ENCODE measurements at places on chromosomes 1 and 21.

DNA sequence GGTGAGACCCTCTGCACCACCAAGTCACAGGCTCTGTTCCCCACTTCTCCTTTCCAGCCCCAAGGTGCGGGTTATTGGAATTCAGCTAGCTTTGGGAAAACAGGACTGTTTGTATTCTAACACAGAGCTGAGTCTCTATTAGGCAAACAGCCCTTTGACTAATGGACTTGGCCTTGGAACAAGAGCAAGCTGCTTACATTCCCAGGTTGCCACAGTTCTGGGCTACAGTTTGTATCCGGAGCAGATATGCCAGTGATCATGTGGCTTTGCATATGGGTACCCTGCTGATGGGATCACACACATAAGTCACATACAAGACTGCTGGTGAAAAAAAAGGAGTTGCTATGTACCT, 110.5 kb upstream of the COA6 start:
- no peak for DNase-seq

GRCh38 chr1:10398734-10399443, at the start of gene PGD:
TSS of gene PGD (plus strand) at chr1:10399064. CDS start at chr1:10399118, 54 bp downstream.
- peak; percentile 95 for DNase-seq

DNA sequence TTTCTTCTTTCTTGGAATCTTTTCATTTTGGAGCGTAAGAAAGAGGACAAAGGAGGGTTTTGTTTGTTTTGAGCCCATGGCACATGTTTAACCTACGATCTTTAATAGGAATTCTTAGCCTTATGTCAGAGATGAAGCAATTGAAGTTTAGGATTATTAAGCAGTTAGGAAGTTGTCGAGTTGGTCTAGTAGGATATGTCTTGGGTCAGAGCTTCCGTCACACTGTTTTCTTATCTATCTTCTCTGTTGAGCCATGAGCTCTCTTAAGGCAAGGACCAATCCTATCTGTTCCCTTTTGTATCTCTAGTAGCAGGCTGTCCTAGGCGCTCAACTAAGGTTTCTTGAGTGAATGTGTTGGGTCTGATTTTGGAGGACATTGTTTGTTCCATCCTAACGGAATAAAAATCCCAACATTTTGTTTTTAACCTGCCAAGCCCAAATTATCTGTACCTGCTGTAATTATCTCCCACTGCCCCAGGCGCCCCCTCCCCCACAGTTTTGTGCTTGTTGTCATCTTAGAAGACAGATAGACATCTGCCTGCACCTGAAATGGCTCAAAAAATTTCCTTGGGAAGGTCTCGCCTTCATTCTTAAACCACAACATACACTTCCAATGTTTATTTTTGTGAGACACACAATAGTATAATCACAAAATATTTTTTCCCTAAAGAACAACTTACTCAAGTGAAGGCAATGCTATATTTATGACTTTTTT, 95.3 kb upstream of the GADD45A start:
- DNase-seq = no peak

DNA sequence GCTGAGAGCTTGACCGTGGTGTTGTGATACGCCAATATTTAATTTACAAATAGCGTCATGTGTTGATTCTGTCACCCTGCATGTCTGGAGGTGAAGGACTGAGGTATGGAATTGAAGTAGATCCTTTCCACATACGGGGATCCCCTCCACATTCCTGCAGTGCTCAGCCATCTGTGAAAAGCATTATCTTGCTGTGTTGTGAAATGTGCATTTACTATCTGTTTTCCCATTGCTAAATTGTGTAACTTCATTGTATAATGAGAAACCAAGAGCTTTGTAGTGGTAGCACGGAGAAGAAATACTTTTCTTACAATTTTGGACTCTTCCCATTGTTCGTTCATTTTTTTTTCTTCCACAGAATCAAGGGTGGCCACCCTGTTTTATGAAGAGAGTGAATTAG, 577.3 kb upstream of the ZP4 start:
- DNase-seq = no peak

DNA sequence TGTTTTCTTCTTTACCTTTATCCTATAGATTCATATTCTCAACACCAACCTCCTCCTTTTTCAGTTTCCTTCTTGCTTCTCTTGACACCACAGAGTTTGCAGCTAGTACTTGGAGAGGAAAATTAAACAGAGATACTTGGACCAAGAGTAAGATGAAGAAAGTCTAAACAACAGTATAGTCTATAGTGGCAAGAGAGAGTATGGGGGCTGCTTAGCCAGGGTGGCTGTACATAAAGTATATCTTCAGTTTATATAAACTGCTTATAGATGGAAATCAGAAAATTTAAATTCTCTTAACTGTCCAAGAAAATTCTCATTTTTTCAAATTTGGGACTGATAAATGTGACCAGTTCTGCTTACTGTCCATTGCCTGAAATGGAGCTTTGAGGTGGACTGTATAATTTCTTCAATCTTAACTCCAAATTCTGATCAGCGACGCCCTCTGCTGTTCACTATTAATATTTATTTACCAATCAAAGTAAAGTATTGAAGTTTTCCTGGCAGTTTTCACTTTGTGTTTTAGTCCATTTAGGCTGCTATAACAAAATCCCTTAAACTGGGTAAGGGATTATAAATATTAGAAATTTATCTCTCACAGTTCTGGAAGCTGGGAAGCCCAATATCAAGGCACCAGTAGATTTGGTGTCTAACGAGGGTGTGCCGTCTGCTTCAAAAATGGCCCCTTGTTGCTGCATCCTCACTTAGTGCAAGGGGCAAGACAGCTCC, 14.8 kb upstream of the METTL18 start:
- no peak for DNase-seq

DNA sequence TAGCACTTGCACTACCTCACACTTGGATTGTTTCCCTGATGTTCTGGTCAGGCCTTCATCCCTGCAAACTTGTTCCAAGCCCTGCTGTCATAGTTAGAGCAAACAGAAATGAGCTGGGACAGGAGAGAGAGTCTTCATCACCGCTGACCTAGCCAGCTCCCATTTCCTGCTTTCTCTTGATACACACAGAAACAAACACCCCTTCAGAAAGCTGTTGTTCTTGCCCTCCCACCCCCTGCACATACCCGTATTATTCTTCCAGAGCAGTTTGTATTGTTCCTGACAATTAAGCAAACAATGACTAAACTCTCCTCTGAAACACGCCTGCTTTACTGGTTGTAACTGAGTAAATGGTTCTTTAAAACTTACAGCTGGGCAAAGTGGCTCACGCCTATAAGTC, 2.9 kb upstream of the SYT2 start:
- peak; percentile 38 for DNase-seq

- DNase-seq = no peak
Measured at GRCh38 chr1:177490786-177491185, 320.0 kb downstream of the BRINP2 start.

- DNase-seq = peak; percentile 76
Measured at GRCh38 chr1:45012639-45013278, 705 bp downstream of the UROD start.

- peak; percentile 87 for DNase-seq
Measured at GRCh38 chr1:87200875-87201638, 127.6 kb upstream of the LMO4 start.

DNA sequence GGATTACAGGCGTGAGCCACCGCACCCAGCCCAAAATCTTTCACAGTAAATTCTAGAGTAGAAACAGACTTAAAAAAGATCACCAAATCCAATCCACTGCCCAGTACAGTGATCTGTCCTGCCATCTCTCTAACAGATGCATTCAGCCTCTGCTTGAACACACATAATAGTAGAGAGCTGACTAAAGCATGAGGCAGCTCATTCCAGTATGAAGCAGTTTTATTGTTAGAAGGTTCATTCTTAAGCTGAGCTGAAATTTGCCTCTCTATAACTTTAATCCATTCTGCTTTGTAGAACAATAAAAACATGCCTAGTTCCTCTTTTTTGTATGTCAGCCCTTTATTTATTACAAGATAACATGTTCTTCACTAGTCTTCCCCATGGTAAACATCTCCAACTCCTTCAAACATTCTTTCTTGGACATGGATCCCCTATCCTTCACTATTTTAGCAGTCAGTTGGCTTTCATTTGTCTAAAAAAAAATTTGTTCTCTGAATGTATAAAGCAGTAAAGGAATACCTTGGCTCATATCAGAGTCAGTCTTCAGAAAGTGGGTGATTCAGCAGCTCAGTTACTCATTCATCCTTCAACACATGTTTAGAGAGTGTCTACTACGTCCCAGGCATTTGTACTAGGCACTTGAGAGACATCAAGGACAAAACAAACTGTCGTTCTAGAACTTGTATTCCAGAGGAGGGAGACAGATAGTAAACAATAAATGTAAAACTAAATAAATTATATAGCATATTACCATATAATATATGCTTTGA, 10.7 kb upstream of the PTBP2 start:
- no peak for DNase-seq

DNA sequence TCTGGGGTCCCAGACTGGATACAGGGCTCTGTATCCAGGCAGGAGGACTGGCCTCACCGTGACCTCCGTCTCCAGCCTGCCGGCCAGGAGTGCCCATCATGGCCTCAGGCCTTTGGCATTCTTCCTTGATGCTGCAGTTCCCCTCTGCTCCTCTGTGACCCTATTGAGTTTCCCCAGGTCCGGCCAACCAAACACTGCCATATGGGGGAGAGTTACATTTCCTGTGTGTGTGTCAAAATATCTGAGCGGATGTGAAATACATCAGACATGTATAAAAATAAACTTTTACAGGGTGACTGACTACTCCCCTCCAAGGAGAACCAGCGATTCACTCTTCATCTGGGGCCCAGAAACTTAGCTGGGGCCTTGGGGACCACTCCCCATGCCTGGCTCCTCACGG, 10.2 kb upstream of the UBL4B start:
- DNase-seq = no peak

DNA sequence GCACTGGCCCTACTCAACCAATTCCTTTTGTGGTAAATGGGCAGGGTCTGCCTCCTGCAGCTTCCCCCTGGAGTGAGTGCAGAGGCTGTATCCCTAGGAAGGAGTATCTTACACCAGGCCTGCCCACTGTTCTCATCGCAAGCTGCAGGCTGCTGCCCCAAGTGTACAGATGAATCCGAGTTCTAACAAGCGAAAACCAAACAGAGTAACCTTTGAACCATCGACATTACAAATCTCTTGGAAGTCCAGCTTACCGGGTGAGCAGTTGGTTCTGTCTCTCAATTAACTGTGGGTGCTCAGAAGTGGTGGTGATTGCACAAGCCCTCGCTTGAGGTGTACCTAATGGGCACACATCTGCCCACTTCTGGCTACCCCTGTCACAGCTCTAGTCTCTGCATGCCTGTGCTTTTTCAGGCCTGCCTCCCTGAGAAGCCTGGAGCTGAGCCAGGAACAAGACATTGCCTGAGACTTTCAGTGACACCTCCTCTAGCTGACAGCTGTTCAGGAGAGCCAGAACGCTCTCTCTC, 22.7 kb downstream of the INAVA start:
- no peak for DNase-seq

DNA sequence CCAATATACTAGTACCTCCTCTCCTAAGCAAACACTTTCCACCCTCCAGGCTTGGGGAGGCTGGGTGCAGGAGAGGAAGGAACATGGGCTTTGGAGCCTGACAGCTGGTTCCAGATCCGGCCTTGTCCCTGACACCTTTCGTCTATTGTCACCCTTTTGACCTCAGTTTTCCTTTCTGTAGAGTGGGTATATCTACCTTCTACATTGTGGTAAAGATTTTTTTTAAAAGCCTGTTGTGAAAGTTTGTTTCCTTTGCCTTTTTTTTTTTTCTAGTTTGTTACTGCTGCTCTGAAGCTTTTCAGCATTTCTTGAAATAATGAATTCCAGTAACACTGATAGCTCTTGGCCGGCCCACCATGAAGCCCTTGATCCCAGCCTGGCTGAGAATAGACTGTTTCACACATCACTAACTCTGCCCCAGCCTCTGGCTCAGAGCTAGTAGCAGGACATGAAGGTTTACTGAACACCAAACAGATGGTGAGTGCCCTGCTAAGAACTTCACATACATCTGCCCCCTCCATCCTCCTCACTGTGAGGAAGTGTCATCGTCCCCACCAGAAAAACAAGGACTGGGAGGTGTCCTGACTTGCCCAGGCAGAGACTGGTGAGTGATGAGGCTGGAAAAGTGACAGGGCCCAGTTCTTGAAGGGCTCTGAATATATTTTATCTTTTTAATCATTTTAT, 33.0 kb upstream of the ID3 start:
- DNase-seq = no peak

DNA sequence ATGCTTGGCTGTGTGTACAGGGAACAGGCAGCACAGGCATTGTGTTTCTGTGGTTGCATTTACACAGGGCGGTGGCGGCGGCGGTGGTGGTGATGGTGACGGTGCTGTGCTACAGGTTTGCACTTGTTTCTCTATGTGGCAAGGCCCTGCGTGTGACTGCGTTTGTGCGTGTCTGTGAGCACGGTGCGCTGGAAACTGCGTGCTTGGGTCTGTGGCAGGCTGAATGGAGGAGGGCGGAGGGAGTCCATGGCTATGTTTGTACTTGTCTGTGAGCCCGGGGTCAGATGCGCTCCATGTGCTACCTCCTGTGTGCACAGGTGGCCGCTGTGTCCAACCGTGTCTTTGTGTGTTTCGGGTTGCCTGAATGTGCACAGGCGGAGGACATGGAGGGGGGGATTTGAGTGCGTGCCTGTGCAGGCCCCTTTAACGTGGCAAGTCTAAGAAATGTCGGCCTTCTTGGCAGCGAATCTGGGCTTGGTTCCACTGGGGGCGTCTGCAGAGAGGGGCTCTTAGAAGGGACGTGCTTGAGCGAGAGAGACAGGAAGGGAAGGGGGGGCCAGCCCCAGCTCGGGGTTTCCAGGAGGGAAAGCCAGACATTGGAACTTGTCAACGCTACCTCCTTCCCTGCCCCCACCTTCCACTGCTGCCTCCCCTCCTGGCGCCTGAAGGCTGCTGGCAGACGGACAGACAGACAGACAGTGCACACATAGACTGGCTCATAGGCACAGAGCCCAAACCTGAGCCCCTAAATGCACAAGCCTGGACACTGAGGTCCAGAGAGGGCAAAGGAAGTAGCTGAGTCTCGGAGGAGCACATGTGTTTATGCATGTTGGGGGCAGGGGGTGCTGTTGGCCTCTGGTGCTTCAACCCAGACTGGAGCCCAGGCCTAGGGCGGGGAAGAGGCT, 32.7 kb upstream of the WASF2 start:
- DNase-seq = no peak

- DNase-seq = no peak
Measured at GRCh38 chr1:8352471-8352845, 34.5 kb downstream of the SLC45A1 start.

DNA sequence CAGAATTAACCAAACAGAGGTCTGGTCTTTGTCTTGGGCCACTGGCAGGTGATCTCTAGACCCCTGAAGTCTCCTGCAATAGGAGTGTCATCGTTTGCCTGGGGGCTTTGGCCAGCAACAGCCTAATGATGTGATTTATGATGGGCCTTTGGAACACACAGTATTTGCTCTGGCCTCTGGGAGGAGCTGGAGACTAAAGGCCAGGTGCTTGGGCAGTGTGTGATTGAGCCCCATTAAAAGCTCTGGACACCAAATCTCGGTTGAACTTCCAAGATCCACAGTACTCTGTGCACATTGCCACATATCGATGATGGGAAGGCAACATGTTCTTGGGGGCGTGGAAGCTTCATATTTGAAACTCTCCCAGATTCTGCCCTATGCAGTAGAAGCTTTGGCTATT, 32.0 kb upstream of the TLR5 start:
- no peak for DNase-seq

- DNase-seq = no peak
Measured at GRCh38 chr21:18443701-18444100, 40.1 kb upstream of the TMPRSS15 start.

Data from NCI-H2029 (cell line).